ENCODE measurements at places on chromosomes 7 and 10.

GRCh38 chr7:158284121-158284520 is 303.5 kb downstream of the PTPRN2 start:
- DNase-seq, result no peak

DNA sequence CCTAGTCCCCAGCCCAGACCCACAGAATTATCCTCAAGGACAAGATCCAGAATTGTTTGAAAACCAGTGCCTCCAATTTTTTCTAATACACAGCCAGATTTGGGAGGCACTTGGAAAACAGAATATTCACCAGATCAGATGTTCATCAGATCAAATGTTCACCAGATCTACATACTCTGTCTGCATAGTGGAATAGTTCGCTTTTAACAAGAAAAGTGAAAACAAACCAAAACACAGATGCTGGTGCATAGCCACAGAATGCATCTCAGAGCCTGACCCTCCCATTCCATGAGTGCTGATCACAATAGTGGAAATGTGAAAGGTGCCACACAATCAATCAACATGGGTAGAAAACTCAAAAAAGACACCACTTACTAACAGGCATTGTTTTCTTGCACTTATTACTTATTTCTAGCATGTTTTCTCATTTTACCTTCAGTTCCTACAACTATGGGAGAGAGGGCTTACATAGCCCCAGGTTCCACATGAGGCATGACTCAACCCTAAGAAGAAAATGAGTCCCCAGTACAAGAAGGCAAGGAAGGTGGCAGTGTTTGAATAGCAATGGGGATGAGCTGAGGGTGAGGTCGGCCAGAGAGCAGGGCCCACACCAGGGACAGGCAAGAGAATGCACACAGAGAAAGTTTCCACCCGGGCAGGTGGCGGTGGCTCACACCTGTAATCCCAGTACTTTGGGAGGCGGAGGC is 432.7 kb upstream of the NFE2L3 start:
- DNase-seq, result no peak

DNA sequence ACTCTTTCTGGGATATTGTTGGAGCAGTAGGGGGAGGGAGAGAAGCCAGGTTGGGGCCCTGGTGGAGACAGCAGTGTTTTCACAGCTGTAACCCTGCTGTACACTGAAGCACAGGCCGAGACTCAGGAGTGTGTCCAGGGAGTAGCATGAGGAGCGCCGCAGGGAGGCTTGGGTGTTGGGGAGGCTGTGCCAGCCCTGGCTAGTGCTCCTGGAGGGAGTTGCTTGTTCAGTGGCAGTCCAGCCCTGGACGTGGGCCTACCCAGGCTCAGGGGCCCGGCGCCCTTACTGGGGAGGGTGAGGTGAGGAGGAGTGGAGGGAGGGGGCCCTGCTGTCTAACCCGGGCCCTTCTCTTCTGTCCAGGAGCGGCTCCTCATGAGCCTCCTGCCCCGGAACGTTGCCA is 35.9 kb downstream of the ADCY1 start:
- no peak for DNase-seq

DNA sequence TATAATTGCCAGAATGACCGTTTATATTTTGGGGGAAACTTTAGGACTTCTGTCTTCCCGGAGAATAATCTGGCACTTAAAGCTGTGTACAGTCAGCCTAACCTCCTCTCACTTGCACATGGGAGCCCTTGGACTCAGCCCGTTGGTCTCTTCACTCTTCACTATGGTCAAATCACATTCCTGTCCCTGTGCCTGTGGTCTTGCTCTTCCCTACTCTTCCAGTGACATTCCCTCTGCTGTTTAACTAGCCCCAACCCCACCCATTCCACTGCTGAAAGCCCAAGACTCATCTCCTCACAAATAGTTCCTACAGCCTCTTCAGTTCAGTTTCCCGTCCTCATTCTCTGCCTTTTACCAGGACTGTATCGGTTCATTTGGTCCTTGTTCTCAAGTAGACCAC is 135.0 kb downstream of the DYNC1I1 start:
- no peak for DNase-seq
